Activated CD4-positive, alpha-beta T cell treated with anti-CD3 and anti-CD28 coated beads, Interleukin-2, amount 10 ng/mL, durations not matched to agents 7 days and 5 days (primary cell): ENCODE measurements at places on chromosomes 4 and X.

DNA sequence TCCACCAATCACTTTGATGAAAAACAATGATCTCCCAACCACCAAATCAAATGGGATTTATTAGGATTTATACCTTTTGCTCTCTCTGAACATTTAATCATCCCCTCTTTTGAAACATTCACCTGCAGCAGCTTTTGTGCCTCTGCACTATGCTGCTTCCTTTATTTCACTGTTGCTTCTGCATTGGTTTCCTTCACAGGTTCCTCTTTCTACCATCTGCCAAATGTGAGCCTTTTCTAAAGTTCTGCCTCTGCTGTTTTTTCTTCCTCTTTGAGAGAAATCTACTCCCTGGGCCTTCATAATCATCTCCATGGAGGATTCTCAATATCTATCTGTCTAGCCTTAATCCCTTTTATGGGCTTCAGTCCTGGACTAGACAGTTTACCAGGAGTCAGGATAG lies 24.7 kb downstream of the CUL4B start:
- DNase-seq, result no peak

DNA sequence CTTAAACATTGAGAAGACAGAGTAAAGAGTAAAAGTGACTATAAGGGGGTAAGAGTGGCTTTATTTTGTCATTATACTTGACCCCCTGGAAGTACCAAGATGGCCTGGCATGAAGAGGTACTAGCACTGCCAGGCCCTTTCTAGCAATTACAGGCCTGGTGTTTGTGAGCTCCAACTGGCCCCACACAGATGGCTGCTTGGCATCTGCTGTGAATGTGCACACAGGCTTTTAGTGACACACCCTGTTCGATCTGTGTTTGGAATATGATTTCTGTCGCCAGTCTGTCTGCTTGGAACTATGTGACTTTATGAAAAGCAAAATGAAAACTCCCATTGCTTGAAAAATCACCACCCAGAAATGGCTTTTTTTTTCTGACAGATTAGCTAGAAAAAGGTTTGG lies 123.3 kb downstream of the CLCN4 start:
- no peak for DNase-seq

DNA sequence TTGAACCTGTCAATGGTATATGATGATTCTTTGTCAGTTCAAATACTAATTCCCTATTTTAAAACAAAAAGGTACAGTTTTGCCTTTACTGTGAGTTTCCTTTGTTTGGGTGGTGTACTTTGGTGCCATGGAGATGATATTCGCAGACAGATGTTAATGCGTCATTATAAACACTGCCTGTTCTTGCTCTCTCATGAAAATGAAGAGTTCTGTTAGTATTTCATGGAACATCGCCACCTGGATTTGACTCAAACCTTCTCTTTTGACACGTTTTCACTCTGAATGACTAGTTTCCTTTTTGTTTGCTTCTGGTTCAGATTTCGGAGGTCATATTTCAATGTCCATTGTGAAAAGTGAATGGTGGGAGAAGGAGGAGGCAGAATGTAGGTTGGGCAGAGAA lies 6.9 kb upstream of the CTSO start:
- DNase-seq, result no peak

GRCh38 chr4:105350859-105351490 lies 122.9 kb downstream of the PPA2 start:
- DNase-seq, result no peak
